ENCODE measurements at places on chromosomes 1 and 21.
A peak's percentile ranks its signal among the peaks of the same experiment; 100 is the strongest.

GRCh38 chr1:203098914-203099520 lies 13.2 kb upstream of the MYOG start:
- DNase-seq: no peak

- peak; percentile 63 for DNase-seq
Observed at GRCh38 chr1:1171546-1172340, 1.9 kb upstream of the TTLL10 start.

DNA sequence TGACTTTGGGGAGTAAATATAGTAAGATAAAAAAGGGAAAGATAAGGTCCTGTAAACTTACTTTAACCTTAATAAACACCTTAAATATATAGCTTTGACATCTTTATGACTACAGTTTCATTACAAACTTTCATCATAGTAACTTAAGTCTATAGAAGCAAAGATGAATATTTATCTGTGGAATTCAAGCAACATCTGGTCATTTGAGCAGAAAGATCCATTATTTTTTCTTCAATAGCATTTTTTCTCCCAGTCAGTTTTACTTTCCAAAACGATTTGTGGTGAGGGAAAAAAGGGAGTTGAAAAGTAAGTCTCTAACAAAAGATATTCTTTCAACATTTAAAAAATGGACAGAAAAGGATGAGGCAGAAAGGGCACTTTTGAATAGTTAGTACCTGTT lies 69.0 kb downstream of the HMCN1 start:
- no peak for DNase-seq

DNA sequence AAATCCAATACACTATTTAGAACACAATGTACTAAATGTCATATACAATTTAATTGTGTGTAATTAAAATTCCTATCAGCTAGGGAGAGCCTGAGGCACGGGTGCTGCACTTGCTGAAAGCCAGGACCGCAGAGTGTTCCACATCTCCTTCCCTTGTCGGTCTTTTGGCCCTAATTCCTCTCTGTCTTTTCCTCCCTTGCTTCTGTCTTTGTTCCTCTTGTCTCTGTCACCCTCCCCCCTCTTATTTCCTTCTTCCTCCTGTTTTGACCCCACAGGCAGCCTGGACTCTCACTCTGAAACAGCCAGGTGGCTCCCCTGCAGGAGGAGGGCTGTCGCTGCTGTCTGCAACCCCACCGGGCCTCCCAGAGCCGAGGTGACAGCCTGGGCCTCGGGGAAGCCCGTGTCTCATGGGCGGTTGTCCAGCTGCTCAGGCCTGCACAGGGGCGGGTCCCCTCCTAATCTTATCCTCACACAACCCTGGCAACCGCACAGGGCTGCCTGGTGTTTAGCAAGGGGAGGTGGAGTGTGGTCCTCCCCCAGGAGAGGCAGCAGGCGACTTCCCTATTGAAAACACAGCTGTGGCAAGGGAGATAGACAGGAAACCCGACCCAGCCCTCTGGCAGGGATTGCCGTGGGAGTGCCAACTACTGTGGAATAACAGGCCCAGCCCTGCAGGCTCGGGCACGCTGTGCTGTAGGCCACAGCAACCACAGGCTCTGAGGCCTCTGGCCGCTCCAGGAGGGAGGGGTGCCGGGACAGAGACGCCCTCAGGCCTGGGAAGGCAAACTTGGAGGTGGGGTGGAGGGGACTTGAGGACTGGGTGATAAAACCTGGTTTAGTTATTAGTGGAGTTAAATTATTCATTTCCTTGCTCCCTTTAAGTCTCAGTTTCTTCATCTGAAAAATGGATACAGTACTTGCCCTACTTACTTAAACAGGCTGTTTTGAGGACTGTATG lies 68.8 kb upstream of the WDR26 start:
- DNase-seq: peak; percentile 80

- no peak for DNase-seq
Observed at GRCh38 chr1:229372251-229372650, 29.4 kb upstream of the CCSAP start.

- DNase-seq: no peak
Observed at GRCh38 chr1:211182746-211183145, 48.8 kb upstream of the KCNH1 start.

GRCh38 chr1:78797108-78797781 lies 147.6 kb downstream of the IFI44 start:
- no peak for DNase-seq

- no peak for DNase-seq
Observed at GRCh38 chr1:55050283-55050682, 10.9 kb downstream of the PCSK9 start.

DNA sequence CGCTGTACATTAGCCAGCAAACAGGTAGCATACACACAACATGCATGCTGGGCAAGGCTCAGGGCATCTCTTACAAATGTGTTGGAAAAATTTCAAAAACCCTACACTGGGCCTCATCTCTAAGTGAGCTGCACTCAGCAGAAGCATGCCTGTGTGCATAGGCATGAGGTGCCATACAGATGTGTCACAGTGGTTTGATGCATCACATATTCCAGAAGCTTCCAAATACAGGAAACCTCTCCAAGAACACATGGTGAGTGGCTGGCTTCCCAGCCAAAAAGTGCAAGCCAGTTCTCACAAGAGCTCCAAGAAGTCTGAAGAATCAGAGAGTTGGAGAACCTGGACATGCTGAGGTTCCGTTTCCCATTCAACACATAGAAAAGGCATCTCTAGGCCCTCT lies 58.3 kb downstream of the CD46 start:
- DNase-seq: no peak

GRCh38 chr1:86380257-86380861 lies 15.8 kb downstream of the ODF2L start:
- no peak for DNase-seq

- no peak for DNase-seq
Observed at GRCh38 chr21:27570306-27570868, 603.5 kb upstream of the ADAMTS5 start.

DNA sequence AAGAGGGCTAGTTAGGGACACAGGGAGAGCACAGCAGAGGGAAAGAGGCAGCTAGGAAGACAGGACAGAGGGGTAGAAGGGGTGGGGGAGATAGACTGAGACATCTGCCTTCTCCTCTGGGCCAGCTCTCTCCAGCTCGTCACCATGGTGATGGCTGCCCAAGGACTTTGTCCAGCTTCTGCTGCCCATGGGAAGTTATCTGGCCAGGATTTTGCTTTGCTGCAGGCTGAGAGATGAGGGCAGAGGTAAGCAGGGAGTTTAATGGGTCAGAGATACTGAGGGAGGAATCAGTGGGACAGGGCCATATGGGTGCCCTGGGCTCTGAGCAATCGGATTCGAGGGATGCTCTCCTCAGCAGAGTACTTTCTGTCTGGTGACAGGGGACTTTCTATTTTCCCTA lies 34.5 kb upstream of the GPR37L1 start:
- DNase-seq: no peak

DNA sequence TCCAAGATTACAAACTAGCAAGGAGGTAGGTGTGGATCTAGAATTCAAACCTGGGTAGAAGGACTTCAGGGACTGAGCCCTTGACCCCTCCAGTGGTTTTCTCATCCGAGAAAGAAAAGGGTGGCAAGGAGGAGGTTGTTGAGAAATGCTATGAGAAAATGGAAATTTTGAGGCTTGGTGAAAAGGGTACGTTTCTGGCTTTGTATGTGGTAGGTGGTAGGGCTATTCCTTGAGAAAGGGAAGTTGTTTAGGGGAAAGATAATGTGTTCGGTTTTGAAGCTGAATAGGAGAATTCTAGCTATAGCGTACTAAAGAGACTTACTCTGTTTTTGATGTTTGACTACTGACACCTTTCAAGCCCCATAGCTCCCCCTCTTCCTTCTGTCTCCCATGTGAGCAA lies 133.8 kb downstream of the CNIH3 start:
- DNase-seq: no peak

DNA sequence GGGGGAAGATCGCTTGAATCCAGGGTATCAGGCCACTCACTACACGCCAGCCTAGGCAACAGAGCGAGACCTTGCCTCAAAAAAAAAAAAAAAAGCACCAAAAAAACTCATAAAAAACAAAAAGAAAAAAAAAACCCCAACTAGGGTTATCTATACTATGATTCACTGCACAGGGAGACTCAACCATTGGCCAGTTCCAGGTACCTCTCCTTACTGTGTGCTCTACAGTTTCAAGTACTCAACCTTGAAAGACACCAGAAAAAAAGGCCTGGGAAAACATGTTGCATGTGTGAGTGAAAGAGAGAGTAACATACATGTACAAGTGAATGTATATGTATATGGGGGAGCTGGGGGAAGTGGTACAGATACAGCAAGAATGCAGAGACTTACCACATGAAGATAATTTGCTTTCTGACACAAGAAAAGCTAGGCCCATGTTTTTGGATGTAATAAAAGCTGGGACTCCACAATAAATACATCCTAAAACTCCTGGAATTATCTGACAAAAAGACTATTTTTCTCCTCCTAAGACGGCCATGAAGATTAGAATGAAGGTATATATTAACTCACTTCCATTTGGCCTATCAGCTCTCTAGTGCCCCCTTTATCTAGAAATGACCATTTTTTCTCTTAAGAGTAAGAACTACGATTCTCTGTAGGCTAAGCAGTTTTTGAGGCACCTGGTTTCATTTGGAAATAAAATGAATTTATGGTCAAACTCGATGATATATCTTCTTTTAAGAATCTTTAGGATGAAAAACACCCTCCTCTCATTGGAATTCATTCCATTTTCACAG lies 52.2 kb downstream of the SLC27A3 start:
- no peak for DNase-seq

DNA sequence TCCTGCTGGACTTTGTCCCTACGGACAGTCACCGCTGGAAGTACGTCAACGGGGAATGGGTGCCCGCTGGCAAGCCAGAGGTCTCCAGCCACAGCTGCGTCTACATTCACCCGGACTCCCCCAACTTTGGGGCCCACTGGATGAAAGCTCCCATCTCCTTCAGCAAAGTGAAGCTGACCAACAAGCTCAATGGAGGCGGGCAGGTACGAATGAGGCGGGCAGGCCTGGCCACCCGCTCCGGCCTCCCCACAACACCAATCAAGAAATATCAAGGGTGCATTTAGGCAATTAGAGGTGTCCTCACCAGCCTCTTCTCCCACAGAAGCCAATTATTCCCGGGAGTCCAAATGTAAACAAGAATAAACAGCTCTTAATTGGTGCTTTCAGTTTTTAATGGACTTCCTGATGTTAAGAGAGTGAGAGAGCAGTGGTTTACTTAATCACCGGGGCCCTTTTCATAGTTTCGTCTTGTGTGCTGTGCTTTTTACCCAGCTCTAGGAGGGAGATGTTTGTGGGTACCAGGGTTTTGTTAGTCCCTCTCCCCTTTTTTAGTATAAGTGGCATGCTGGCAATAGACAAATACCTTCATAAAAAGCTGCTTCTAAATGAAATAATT lies 10.7 kb downstream of the TBX19 start:
- DNase-seq: no peak

GRCh38 chr1:15411593-15412137 lies 2.0 kb downstream of the EFHD2 start:
- DNase-seq: peak; percentile 81

- DNase-seq: no peak
Observed at GRCh38 chr1:178504286-178504685, 7.5 kb upstream of the CLEC20A start.

DNA sequence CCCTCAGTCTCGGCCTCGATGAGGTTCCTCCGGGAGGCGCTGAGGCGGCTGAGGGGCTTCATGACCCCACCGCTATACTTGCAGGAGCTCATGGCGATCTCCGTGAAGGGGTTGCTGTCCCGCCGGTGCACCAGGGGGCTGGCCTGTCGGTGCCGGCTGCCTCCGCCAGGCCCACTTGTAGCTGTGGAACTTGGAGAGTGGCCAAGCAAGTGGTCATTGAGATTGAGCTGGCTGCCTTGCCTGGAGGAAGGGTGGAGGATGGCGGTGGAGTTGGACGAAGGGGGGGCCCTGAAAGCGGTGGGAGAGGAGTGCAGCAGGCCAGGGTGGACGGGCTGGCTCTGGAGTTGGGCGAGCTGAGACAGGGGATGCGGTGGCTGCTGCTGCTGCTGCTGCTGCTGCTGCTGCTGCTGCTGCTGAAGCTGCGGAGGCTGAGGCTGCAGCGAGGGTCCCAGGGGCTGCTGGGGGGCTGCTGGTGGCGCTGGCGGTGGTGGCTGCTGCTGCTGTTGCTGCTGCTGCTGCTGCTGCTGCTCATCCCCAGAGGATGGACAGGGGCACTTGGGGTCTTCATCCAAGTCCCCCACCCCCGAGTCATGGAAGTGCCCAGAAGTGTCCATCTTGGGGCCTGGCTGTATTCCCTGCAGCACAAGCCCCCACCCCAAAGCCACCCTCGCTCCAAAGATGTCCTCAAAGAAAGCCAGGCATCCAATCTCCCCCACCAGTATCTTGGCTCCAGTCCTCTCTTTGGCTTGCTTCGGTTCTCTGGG lies 548 bp downstream of the KCNN3 start:
- no peak for DNase-seq

DNA sequence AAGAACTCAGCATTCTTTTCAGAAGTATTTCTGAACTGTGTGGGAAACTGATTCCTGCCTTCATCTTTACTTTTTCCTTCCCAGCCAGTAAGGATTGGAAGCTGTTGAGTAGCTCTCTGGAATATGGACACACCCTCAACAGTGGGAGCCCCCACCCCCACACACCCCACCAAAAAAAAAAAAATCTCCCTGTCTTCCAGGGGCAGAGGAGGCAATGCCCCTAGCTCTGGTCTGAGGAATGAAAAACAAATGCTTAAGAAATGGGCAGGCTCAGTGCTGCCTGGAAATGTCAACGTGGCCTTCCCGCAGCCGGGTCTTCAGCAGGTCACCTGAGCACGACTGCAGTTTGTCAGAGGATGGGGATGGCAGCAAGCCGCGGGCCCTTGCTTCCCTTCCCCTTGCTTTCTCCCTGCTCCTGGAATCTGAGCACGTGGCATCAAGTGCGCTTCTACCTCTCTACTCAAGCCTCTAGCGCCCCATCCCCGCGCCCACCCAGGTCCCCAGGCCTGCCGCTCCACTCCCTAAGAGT lies 479 bp downstream of the RGS16 start:
- DNase-seq: no peak

DNA sequence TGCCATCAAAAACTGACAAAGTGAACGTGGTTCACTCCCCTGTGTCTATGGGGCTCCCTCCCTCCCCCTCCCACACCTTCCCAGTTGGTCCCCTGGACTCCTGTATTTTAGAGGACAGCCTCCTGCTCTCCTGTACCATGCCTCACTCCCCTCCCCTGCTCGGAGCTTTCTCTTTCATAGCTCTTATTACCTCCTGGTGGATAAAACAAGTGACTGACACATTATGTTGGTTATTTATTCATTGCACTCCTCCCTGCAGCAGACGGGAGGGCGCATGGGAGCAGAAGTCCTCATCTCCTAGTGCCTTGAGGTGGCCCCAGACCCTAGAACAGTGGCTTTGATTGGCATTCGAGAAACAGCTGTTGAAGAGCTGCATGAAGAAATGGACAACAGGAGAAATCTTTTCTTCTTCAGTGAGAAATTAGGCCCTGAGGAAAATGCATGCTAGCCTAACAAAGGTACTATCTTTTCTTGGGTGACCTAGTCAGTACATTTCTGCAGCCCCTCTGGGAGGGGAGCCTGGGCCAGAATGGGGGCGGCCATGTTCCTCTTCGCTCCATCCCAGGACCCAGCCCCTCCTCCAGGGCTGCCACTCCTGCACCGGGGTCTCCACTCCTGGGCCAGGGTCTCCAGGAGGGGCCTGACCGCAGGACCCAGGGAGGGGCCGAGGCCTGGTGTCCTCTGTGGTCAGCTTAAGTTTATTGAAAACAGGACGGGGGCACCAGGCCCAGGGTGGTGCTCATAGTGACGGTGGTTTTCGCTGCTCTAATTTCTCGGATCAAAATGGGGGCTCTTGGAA lies 1.2 kb upstream of the TFF1 start:
- DNase-seq: no peak

GRCh38 chr1:201503397-201504176 lies 3.3 kb downstream of the CSRP1 start:
- no peak for DNase-seq

- DNase-seq: no peak
Observed at GRCh38 chr1:108845991-108846390, 10.9 kb downstream of the AKNAD1 start.

- DNase-seq: no peak
Observed at GRCh38 chr1:197304638-197305200, 36.7 kb downstream of the CRB1 start.
